ENCODE measurements at places on chromosomes 11 and 22. TPM values are rescaled to one million over a fixed set of nuclear protein-coding genes. Genes with fewer than 3 reads are reported as not detected.

DNA sequence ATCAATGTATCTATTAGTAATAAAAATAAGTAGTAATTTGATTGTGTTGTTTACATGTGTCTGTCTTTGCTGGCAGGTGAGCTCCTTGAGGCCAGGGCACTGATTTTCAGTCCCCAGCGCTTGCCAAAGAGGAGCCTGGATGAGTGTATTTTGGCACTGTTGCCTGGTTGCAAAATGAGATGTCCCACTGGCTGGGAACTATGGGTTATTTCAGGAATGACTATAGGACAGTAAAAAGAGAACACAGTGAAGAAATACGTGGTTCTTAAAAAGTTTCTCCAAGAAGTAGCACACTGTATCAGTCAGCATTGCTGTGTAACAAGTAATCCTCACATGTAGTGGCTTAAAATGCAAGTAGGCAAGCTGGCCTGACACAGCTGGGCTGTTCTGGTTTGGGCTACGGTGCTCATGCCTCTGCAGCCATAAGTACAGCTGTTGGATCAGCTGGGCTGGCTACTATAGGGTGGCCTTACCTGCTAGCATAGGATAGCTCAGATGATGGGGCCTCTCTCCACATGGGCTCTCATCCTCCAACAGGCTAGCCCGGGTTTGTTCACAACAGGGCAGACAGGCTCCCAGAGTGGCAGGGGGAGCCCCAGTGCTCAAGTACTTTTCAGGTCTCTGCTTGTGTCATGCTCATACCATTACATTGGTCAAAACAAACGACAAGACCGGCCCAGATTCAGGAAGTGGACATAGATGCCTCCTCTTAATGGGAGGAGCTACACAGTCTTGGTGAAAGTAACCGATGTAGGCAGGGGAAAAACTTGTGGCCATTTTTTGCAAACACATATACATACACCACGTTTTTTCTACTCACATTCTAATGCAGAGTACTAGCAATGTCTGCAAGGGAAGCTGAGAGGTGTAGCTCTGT lies 399.1 kb downstream of the LARGE1 start:
- no peaks in the 10 kb centered on the region for H3K27me3 ChIP-seq
- H3K4me3 ChIP-seq = no peak overlapping the region
- DNase-seq = no peak

DNA sequence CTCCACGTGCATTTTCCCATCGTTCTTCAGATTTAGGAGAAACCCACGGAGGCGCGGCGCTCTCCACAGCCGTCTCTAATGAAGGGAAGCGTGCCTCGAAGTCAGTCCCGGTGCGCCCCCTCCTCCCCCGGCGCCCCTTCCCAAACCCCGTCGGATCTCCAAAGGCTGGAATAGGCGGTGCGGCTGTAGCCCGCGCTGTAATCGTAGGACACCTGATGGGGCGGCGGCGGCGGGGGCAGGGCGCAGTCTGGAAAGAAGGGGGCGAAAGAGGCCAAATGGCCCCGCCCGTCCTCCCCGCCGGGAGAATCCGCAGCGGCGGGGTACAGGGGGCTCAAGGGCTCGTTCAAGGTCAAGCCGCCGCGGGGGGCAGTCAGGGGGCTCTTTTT lies 1.3 kb downstream of the FAM181B start:
- DNase-seq = no peak
- no peak overlapping the region for H3K27ac ChIP-seq
- no peaks in the 10 kb centered on the region for H3K4me1 ChIP-seq
- H3K27me3 ChIP-seq = peaks cover 31% of the 10 kb centered on the region

GRCh38 chr22:49569286-49570031 lies 258.2 kb downstream of the BRD1 start:
- DNase-seq = no peak
- no peak overlapping the region for H3K4me3 ChIP-seq
- no peaks in the 10 kb centered on the region for H3K4me1 ChIP-seq
- H3K36me3 ChIP-seq = no peaks in the 10 kb centered on the region

DNA sequence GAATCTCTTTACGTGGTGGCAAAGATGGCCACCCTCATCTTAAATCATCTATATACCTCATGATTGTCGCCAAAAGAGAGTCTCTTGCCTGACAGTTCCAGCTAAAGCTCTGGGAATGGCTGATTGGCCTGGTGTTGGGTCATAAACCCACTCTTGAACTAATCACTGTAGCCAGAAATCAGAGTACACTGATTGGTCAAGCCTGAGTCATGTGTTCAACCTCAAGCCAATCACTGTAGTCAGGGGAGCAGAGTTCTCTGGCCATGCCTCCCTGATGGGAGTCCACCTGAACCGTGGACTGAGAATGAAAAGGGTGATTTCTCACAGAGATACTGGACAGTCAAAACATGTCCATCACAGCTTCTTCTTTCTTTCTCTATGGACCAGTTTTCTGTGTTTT lies 45.8 kb downstream of the RCN1 start:
- no peak overlapping the region for H3K4me3 ChIP-seq
- no peaks in the 10 kb centered on the region for H3K36me3 ChIP-seq
- peak overlapping the region; percentile 3 for H3K27ac ChIP-seq
- H3K27me3 ChIP-seq = no peaks in the 10 kb centered on the region
- peaks cover 13% of the 10 kb centered on the region for H3K4me1 ChIP-seq
- no peak for DNase-seq

DNA sequence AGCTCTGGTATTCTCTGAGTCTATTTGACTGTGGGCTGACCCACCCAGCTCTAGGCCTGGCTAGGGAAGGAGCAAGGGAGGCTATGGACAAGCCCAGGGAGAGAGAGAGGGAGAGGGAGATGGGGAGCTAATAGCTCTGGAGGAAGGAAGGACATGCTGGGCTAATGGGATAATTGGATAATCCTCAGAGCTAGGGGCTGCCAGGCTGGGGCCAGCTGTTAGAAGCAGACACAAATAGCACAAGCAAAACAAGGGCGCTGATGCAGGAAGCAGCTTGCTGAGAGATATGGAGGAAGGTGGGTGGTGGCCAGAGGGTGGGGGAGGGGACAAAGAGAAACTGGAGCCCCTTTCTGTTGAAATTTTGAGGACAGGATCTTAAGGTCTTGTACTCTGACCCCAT lies 23.2 kb downstream of the ADORA2A start:
- H3K36me3 ChIP-seq = no peaks in the 10 kb centered on the region
- no peak overlapping the region for H3K4me3 ChIP-seq
- H3K27ac ChIP-seq = no peak overlapping the region
- DNase-seq = no peak
- no peaks in the 10 kb centered on the region for H3K4me1 ChIP-seq
- H3K27me3 ChIP-seq = no peaks in the 10 kb centered on the region

The DNAJB7 gene
- not detected for total RNA-seq

Data from MCF 10A (cell line).